ENCODE measurements at places on chromosomes 6 and 20.

DNA sequence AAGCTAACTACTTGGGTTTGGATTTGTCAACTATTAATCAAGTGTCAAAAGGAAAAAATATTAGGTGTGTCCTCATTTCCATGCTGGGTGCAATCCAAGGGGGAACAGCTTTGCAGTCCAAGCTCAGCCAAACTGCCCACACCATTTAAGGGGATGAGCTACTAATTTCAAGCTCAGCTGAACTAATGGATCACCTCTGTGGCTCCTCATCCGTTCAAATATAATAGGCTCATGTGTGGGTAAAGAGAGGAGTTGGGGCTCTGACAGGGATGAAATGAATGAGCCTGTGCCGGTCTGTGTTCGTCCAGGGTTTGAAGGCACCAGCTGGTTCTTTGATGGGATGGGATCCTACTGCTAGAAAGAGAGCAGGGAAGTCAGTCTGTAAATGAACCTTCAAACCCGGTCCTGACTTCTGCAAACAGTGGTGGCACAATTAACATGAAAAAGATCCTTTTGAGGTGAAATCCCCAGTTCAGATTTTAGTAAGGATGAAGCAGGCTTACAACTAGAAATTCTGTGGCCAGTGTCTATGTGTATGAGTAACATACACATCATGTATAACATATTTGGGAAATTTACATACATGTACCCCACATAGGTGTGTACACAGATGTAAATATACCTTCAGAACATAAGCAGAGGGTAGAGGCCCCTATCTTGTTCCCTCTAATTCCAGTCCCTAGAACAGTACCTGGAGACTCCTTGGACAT is 41.9 kb downstream of the TTI1 start:
- DNase-seq, result no peak

DNA sequence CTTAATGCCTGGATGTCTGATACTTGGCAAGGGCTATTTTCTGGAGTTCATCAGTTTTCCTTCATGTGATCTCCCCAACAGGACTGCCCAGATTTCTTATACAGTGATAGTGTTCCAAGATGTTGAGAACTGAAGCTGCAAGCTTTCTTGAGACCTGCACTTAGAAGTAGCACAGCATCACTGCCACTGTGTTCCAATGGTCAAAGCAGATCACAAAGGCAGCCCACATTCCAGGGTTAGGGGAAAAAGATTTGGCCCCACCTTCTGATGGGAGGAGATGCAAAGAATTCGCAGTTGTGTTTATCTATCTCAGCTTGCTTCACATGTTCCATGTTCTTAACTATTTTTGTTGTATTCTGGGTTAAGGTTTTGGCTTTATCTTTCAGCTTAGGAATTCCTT is 78.2 kb downstream of the GPX5 start:
- DNase-seq, result no peak

GRCh38 chr6:19454721-19455392 is 382.3 kb upstream of the ID4 start:
- DNase-seq, result no peak

GRCh38 chr6:24481449-24481848 is 7.9 kb downstream of the GPLD1 start:
- DNase-seq, result no peak

DNA sequence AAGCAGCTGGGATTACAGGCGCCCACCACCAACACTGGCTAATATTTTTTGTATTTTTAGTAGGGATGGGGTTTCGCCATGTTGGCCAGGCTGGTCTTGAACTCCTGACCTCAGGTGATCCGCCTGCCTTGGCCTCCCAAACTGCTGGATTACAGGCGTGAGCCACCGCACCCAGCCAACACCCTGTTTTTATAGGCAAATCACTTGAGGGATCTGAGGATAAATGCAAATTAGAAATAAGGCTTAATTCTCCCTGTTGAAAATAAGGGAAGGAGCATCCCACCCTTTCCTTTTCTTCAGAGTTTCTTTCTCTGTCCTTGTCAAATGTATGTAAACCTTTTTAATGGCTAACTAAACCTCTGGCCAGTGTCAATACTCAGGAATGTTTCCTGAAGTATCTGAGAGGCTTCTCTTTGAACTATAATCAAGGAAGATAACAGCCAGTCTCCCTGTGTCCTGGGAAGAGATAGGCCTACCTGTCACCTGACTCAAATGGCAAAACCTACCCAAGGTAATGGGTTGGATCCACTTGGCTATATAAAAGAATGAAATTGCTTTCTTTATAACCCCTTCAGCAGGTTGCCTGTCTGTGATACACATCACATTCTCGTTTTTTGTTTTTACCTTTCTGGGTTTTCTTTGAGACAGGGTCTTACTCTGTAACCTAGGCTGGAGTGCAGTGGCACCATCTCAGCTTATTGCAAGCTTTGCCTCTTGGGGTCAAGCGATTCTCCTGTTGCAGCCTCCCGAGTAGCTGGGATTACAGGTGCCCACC is 64.5 kb upstream of the TNFAIP3 start:
- no peak for DNase-seq

DNA sequence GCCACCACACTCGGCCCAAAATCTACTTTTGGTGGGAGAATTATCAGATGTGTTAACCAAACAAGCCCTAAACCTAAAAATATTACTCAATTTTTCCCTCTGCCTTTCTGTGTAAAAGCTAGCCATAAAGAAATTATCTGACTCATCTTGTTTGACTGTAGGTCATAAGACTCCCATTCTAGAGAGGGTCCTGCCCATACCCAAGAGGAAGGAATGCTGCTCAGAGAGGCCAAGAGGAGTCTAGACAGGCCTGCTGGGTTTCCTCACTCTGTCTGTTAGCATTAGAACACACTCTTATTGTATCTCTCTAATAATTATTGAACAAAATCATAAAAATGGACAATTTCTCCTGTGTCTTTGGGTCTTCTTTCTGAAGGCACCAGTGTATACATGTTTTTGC is 26.1 kb downstream of the C6orf141 start:
- DNase-seq, result no peak

GRCh38 chr20:40816039-40816352 is 127.0 kb upstream of the MAFB start:
- no peak for DNase-seq

- DNase-seq, result no peak
These were observed 1123.5 kb upstream of the MAP3K7 start for GRCh38 chr6:91710342-91710741.

DNA sequence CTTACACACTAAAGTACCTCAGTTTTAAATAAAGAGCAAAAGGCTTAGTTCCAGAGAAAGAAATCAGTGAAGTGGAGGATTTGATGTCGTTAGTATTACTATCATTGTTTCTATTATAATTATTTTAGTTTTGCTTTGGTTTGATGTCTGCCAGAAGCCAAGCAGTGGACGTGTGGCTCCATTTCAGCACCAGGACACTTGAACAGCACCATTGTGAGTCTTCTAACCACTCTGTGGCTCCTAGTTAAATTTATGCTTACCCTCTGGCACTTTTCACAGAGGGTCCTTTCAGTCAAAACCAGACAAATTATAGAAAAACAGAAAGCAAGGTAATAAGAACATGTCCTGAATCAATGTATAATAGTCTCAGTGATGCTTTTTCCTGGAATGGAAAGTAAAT is 3.4 kb downstream of the COL9A1 start:
- DNase-seq, result no peak

- no peak for DNase-seq
These were observed 49.0 kb downstream of the SYNJ2 start for GRCh38 chr6:158030380-158031300.

GRCh38 chr6:32112431-32112980 is 3.4 kb upstream of the TNXB start:
- no peak for DNase-seq

- no peak for DNase-seq
These were observed 69.4 kb downstream of the PSMG4 start for GRCh38 chr6:3328145-3328544.

GRCh38 chr6:159487636-159488035 is 205.4 kb downstream of the SOD2 start:
- DNase-seq, result no peak

DNA sequence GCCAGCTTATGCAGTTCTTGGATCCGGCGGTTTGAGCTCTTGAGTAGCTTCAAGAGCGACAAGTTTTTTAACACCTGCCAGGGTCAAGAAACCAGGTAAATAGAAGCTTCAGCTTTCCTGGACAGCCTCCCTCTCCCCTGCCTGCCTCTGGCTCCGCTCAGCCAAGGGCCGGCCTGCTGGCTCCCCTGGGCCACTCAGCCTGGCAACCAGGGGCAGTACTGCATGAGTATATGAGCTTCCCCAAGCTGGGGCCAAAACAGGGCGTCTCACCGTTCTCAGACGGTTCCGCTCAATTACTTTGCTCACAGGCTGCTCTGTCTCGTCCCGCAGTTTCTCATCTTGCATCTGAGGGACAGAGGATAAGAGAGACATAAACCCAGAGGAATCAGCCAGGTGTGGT is 856 bp downstream of the TP53TG5 start:
- DNase-seq, result no peak

DNA sequence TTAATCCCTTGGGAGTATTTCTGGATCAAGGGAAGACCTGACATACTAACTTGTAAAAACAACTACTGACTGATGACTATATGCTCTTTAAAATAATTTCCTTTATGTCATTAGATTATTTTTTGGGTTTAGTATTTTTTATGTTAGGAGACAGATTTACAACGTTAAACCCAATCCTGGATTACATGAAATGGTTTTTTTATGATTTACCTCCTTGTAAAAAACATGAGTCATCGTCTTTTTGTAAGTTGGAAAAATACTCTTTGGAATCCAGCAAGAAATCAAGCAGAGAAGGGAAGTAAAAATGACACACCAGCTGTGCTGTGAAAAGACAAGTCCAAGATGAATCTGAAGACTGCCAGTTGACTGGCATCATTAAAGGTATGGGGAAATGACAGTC is 6.7 kb downstream of the STK4 start:
- DNase-seq, result no peak

GRCh38 chr6:111843347-111844147 is 29.7 kb downstream of the FYN start:
- DNase-seq, result no peak

DNA sequence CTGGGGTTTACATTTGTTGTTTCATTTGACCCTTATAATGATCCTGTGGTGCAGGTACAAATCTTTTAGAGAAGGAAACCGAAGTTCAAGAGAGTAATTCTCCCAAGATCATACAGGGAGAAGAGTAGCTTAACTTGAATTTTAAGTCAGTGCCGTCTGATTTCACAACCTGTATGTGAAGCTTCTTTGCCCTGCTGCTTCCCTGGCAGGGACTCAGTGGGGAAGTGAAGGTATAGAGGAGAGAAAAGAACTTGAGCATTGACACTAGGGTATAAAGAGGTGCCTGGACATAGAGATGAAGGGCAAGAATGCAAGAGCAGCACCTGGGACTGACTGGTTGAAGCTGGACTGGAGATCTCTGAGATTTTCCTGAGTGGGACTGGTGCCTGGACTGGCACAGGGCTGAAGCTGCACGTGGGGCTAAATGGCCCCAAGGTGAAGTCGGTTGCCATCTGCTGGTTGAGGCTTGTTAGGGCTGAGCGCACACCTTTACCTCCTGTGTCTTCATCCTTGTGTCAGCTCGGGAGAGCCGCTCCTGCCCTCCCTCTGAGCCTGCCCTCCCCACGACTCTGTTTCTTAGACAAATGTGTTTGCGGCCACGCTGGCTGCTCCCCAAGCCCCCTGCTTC is 41.8 kb downstream of the FARS2 start:
- DNase-seq, result no peak

GRCh38 chr6:47890326-47890875 is 108.6 kb downstream of the OPN5 start:
- DNase-seq, result no peak

- DNase-seq, result no peak
These were observed 330.0 kb downstream of the ZFAND3 start for GRCh38 chr6:38149531-38149930.

- no peak for DNase-seq
These were observed 44.5 kb upstream of the DSE start for GRCh38 chr6:116326181-116326671.

DNA sequence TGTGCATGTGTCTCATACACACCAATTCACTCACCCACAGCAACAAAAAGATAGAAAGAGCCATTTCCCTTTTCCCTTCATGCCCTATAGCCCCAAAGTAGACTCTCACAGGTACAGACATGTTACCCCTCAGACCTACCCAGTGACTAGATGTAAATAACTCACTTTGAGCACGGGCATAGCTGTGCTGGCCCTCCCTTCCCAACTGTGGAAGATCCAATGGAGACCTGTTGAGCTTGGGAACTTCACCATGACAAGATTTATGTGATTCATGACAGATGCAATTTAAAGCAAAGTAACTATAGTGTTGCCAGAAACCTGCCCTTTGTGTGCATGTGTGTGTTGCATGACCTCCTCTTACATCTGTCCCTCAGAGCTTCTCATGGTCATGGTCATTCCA is 175.4 kb downstream of the UBE3D start:
- DNase-seq, result no peak

GRCh38 chr6:149852881-149853280 is 11.3 kb downstream of the LRP11 start:
- DNase-seq, result no peak

DNA sequence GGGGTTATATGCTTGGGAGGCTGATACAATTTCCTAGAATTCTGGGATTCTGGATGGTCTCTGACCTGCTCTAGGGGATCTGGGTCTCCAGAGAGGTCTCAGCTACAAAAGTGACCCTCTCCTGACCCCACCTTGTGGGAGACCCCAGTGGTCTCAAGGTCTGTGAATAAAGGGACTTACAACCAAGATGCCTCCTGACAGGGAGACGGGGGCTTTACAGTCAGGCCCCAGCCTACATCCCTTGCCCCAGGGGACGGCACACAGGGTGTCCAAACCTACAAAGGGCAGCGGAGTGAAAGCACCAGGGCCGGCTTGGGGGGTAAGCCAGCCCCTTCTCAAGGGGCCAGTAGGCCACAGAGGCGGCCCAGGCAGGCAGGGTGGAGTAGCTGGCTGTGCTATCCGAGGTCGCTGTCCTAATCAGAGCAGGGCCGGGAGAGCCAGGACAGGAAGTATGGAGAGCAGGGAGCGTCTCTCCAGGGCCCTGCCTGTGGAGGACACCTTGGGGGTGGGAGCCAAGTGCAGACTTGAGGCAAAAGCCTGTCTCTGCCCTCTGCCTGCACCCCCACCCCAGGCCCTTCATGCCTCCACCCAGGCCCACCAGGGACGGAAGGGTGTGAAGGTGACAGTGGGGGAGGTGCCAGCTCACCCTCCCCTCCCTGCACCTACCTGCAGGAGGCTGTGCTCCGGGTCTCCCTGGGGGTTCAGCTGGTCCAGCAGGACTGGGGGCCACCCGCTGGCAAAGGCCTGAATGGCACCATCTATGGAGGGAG is 3.5 kb downstream of the GFRA4 start:
- DNase-seq, result no peak

DNA sequence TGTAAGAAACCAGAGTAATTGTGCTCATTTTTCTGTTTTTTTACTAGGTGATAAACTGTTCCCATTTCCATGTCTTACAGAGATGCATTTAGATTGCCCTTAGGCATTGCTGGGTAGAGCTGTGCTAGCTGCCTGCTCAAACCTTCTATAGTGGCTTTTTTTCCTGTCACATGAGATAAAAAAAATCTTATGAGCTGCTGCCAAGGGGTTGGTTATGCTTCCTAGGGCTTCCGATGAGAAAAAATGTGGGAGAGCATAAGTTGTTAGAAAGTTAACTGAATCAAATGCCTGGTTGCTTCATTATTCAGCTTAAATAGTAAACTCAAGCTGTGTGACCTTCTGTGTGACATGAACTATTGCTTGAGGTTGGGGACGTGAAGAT is 50.0 kb upstream of the NOX3 start:
- DNase-seq, result no peak

GRCh38 chr6:168103050-168103830 is 24.2 kb upstream of the FRMD1 start:
- DNase-seq, result no peak

Data from NCI-H1105 treated with DMSO at 0.1 percent for 48 hours (cell line).